Bronchial smooth muscle cell (primary cell): ENCODE measurements at places on chromosomes 5 and 9. TPM values are rescaled to one million over a fixed set of nuclear protein-coding genes. Genes with fewer than 3 reads are reported as not detected.

Gene CYLC2
- total RNA-seq = not detected in 2 replicates

Gene PCDHGC3
- 55.5 and 158 TPM in 2 replicates for total RNA-seq

Gene MYOZ3
- total RNA-seq = 0.26 and 0.47 TPM in 2 replicates

Gene ATP6V0E1
- 310 and 458 TPM in 2 replicates for total RNA-seq

Gene EPB41L4A
- total RNA-seq = 0.09 and 0.16 TPM in 2 replicates

Gene NIM1K
- 3.9 and 4.2 TPM in 2 replicates for total RNA-seq

Gene GPR150
- under 0.01 and 0.32 TPM in 2 replicates for total RNA-seq

Gene PAPPA
- 23.4 and 28.8 TPM in 2 replicates for total RNA-seq

Gene ITK
- total RNA-seq = under 0.01 TPM in 1 of 2 replicates, not detected in the other

Gene LRRC70
- total RNA-seq = 0.26 and 0.79 TPM in 2 replicates

Gene IGFBPL1
- total RNA-seq = not detected in 2 replicates

Gene IL5
- total RNA-seq = not detected in 2 replicates

Gene LHX2
- total RNA-seq = not detected in 2 replicates

Gene HMCN2
- total RNA-seq = under 0.01 and 0.09 TPM in 2 replicates

Gene SYK
- under 0.01 TPM in 1 of 2 replicates, not detected in the other for total RNA-seq

Gene SLC6A7
- not detected in 2 replicates for total RNA-seq

Gene GPR151
- total RNA-seq = not detected in 2 replicates

Gene ANKRD34B
- total RNA-seq = not detected in 2 replicates

Gene ARHGEF28
- 2.5 and 12.3 TPM in 2 replicates for total RNA-seq

Gene FST
- 29.1 and 66.0 TPM in 2 replicates for total RNA-seq

Gene WDR41
- 104 and 113 TPM in 2 replicates for total RNA-seq

Gene TPRN
- 3.9 and 5.4 TPM in 2 replicates for total RNA-seq
